ENCODE measurements at places on chromosomes 16 and 17.
A peak's percentile ranks its signal among the peaks of the same experiment; 100 is the strongest.

- DNase-seq: peak; percentile 72
These were observed 4.3 kb downstream of the KAT2A start for GRCh38 chr17:42116705-42117396.

- peak; percentile 89 for DNase-seq
These were observed 239.4 kb downstream of the MRTFB start for GRCh38 chr16:14310519-14310991.

DNA sequence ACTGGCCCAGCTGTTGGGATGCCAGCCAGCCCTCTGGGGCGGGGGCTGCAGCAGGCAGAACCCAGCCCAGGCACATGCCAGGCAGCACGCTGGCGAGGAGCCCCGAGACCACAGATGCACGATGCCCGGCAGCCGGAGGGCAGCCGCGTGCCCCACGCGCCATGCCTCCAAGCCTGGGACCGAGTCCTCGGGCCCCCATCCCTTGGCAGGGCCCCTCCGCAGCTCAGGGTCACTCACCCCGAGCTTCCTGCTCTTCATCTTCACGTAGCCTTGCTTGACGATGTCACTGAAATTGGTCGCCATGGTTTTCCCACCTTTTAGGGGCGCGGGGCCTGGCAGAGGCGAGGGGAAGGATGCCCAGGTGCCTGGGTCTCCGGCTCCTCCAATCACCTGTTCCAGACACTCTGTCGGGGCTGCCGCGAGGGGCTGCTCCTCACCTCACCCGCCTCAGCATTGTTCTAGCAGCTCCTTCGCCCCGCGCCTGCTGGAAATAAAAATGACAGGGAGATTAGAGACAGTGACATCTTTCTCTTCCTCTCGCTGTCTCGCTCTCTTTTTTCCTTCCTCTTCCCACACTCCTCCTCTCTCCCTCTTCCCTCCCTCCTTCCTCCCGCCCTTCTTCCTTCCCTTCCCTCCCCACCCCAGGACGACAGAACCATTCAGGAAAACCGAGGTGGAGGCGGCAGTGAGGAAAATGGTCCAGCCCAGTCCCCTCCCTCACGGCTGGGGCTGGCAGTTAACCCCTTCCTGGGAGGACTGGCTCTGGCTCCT is 6.9 kb downstream of the DOK4 start:
- no peak for DNase-seq

GRCh38 chr17:19958023-19958422 is 19.6 kb downstream of the AKAP10 start:
- no peak for DNase-seq

GRCh38 chr17:77995146-77995852 is 36.8 kb downstream of the TNRC6C start:
- DNase-seq: no peak

DNA sequence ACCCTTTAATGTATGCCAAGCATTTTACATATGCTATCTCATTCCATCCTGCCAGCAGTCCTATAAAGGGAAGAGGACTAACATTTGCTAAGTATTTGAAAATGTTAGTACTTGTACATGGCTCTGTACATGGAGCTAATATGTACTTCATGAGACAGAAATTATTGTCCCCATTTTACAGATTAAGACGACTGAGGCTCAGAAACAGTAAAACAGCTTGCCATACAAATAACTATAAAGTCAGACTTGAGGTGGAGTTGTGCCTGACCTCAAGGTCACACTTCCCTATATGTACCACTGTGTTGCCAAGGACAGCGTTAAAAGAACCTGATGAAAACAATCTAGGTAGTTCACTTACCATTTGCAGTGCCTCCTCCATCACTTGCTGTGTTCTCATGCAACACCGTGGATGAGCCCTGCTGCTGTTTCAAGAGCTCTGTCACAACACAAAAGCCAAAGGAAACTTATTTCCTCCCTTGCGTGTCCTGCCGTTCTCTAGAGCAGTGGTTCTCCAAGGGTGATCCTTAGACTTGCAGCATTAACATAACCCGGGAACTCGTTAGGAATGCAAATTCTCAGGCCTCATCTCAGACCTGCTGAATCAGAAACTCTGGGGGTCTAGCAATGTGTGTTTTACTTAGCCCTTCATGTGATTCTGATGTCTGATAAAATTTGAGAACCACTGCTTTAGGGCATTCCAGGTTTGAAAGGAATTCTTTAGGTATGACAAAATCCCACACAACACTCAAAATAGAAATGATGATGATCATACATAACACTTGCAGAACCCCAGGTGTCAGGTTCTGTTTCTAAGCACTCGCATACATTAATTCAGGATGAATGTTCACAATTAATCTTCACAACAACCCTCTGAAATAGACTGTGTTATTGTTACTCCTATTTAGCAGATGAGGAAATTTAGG is 51.2 kb upstream of the MTMR4 start:
- DNase-seq: no peak

DNA sequence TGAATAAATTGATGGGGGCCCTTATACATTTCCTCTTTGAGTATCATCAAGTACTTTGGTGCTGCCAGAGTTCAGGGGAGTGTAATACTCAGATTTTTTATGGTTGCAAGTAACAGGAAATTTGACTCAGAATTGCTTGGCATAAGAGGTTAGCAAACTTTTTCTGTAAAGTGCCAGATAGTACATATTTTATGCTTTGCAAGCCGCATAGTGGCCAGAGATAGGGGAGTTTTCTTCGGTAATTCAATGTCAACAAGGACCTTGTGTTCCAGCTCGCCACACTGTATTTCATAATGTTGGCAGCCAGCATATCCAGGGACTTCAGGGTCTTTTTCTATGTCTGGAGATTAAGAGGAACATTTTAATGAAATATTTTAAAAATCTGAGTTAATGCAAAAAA is 51.0 kb upstream of the MARCHF10 start:
- DNase-seq: no peak

DNA sequence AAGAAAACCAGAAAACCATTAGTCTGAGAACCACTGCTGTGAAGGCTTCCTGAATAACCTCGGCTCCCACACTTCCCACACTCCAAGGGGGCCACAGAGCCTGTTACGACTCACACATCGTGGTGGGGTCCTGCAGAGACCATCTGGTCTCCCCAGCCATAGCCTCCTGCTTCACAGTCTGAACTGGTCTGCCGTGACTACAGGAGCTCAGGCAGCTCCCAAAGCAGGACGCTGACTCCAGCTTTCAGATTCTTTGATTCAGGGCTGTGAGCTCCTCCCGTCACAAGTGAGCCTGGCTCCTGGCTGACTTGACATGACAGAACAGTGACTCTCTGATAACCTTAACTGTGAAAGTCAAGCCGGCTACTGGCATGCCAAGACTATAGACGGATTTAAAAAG is 37.8 kb downstream of the CYB5D2 start:
- no peak for DNase-seq

DNA sequence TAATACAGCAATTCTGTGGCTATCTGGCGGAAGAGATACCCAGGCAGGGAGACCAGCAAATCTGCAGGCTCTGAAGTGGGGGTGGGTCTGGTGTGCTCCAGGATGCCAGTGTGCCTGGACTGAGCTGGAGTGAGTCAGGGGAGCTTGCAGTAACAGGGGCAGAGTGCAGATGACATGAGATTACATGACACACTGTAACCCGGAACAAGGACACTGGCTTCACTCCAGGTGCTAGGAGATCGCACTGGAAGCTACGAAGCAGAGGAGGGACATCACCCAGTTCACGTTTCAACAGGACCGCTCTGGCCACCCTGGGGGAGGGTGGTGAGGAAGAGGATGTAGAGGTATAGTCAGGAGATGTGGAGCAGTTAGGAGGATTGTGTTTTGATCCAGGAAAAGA is 475.6 kb downstream of the CDH13 start:
- no peak for DNase-seq

DNA sequence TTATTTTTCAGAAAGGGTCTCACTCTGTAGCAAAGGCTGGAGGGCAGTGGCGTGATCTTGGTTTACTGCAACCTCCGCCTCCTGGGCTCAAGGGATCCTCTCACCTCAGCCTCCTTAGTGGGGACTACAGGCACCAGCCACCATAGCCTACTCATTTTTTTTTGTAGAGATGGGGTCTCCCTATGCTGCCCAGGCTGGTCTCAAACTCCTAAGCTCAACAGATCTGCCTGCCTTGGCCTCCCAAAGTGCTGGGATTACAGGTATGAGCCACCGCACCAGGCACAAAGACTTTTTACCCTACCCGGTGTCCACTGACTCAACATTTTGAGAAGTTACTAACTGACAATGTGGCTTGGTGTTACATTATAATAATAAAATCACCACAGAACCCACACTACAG is 7.2 kb downstream of the GRB2 start:
- DNase-seq: no peak

- no peak for DNase-seq
These were observed 133.1 kb downstream of the ANKRD11 start for GRCh38 chr16:89357055-89357816.

DNA sequence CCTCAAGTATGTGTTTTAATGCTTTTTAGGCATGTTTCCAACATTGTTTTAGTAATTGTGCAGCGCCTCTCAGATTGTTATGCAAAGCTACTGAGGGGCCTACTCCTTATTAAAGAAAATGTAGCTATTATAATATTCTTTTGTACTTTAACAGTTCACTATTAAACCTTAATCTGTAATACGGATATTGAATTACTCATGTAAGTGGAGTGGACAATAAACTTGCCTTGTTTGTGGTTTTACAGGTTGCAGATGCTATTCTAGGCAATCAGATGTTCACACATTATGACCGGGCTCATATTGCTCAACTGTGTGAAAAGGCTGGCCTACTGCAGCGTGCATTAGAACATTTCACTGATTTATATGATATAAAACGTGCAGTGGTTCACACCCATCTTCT is 41.0 kb downstream of the PTRH2 start:
- no peak for DNase-seq

GRCh38 chr17:72974605-72975232 is 117.8 kb downstream of the SLC39A11 start:
- DNase-seq: no peak

GRCh38 chr17:15238676-15239422 is 26.3 kb downstream of the PMP22 start:
- no peak for DNase-seq

- DNase-seq: no peak
These were observed 74.5 kb upstream of the C17orf78 start for GRCh38 chr17:37301288-37301687.

DNA sequence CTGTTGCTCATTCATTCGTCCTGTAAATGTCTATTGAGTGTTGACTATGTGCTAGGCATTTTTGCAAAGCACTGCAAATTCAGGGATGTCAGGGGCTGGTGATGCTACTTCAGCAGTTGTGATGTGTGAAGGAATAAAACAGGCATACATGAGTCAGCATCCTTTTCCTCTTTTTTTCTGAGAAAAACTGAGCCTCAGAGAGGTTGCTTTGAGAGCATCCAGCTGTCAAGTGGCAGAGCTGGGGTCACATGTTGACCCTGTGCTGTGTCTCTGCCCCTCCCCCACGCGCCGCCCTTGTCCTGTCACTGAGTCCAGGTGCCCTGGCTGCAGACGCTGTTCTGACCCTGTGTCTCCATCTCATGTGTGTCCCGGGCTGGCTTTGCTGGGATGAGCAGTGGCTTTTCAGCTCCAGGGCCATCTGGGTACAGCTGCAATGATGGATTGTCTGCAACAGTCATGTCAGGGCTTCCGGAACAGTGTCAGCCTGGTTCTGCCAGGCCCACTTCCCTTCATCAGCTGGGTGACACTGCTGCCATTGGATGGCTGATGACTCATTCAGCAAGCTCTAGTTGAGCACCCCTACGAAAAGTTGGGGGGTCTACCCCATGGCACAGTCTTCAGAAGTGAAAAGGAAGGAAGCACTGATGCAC is 14.9 kb downstream of the SEC14L5 start:
- DNase-seq: peak; percentile 46

GRCh38 chr17:42354956-42355843 is 33.0 kb downstream of the STAT3 start:
- peak; percentile 20 for DNase-seq

DNA sequence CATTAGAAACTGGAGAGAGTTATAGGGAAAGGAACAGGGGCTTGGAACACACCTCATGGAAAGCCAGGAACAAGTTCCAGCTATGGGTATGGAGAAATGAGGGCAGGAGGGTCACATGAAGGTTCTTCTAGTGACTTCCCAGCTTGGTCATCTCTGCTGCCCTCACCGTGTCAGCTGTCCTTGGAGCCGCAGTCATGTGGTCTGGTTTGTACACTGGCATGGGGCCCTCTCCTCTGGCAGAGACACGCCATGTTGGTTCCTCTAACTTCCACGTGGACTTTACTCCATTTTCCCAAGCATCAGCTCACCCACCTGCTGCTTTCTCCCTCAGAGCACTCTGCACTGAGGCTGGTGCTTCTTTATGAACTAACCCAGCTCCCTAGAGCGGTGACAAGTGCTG is 26.3 kb downstream of the MPG start:
- no peak for DNase-seq

DNA sequence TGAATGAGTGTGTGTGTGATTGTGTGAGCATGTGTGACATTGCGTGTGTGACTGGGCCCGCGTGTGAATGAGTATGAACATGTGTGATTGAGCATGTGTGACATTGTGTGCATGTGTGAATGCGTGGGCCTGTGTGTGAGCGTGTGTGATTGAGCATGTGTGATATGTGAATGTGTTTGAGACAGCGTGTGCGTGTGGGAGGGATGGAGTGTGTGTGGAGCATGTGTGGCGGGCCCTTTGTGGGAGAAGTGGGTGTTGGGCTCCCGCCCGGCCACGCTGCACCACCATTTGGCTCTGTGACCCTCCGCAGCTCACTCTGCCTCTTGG is 22.7 kb upstream of the GSE1 start:
- no peak for DNase-seq

Measured in GM06990 (cell line).